Thoracic aorta (tissue), 2 donors: ENCODE measurements at places on chromosomes 16 and 17. TPM values are rescaled to one million over a fixed set of nuclear protein-coding genes. Genes with fewer than 3 reads are reported as not detected.

DNA sequence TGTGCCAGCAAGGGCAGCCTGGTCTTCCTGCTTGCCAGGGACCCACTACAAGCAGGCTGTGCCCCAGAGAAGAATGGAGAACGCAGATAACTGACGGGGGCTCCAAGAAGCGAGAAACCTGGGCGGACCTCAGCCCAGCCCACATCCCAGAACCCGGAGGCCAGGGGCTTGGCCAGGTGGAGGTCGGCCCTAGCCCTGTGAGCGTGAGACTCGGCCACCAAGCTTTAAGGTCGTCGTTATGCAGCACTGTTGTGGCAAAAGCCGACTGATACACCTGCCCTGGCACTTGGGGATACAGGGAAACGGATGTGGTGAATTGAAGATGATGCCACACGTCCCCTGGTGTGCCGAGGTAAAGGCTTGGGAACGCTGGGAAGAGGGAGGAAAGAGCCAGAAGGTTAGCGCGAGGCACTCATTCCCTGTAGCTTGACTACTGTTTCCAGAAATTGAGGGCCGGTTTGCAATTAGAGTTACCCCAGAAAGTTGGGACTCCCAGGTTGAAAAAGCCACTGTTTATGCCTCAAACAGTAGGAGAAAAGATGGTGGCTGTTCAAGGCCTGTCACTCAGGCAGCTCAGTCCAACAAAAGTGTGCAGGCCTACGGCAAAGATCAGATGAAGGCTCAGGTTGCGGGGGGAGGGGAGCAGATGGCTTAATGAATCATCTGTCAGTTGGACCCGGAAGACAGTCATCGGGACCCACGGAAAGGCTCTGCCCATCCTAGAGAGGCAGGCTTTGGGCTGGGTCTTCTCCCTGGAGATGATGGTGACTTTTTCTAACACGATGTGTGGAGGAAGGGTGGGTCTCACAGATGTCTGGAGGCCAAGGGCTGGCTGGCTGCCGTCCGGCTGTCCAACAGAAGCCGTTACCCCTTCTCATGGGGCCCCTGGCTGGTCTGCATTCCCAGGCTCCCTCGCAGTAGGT is 45.6 kb upstream of the BAHCC1 start:
- H3K27me3 ChIP-seq = no peaks in the 10 kb centered on the region
- no peak for DNase-seq

Gene CRYM
- total RNA-seq = not detected

DNA sequence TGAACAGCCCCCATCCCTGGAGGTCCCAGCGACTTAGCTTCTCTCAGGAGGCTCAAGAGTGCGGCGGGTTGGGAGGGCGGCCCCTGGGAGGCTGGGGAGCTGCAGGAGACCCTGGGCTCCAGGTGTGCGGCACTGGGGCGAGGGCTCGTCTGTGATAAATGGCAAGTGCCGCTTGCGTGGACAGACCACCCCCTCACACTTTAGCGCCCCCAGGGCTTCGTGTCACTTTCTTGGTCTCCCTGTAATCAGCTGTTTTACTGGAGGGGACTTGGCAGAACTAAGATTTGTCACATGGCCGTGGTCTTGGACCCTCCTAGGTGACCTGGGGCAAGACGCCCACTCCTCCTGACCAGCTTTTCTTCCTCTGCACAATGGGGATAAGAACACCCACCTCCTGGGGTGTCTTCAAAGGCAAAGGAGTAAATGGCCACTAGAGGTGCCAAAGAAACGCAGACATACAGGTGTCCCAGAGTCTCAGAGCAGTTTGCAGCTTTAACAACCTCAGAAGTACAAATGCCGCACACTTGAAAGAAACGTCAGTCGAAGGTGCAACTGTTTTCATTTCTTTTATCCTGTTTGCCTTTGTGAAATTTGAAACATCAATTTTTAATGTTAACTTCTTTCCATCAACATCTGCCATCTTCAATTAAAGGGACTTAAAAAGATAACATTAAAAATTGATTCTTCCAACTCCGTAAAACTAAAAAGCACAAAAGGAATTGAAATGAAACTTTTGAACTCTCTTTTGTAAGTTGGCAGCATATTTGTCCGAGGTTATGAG is 946 bp downstream of the OSGIN1 start:
- no peaks in the 10 kb centered on the region for H3K27me3 ChIP-seq
- H3K27ac ChIP-seq = peak overlapping the region; percentile 91
- H3K4me3 ChIP-seq = peak overlapping the region; percentile 83
- peaks cover 8% of the 10 kb centered on the region for H3K36me3 ChIP-seq

Gene TEKT5
- not detected for total RNA-seq

Gene ZNF668
- total RNA-seq = 10.3 TPM

GRCh38 chr17:68400404-68400735 is 56.9 kb downstream of the WIPI1 start:
- H3K36me3 ChIP-seq = no peaks in the 10 kb centered on the region
- H3K4me3 ChIP-seq = no peak overlapping the region

Gene NRN1L
- total RNA-seq = not detected

GRCh38 chr16:3530371-3530914 is 29.6 kb downstream of the CLUAP1 start:
- no peak overlapping the region for H3K27ac ChIP-seq
- H3K4me1 ChIP-seq = peaks cover 1% of the 10 kb centered on the region
- no peak overlapping the region for H3K4me3 ChIP-seq

Gene GP1BA
- total RNA-seq = not detected

- DNase-seq = no peak
- H3K27ac ChIP-seq = no peak overlapping the region
- H3K27me3 ChIP-seq = no peaks in the 10 kb centered on the region
Observed at GRCh38 chr16:65176603-65177002, 54.7 kb upstream of the CDH11 start.

Gene ZNF469
- 4.5 TPM for total RNA-seq

- peaks cover 6% of the 10 kb centered on the region for H3K36me3 ChIP-seq
- H3K27ac ChIP-seq = no peak overlapping the region
- H3K4me3 ChIP-seq = no peak overlapping the region
- H3K4me1 ChIP-seq = no peaks in the 10 kb centered on the region
Observed at GRCh38 chr16:410516-411178, 9.0 kb downstream of the DECR2 start.

Gene KRTAP4-3
- not detected for total RNA-seq

- peaks cover 18% of the 10 kb centered on the region for H3K27me3 ChIP-seq
- H3K4me3 ChIP-seq = peak overlapping the region; percentile 83
- H3K4me1 ChIP-seq = peaks cover 13% of the 10 kb centered on the region
- no peak overlapping the region for H3K27ac ChIP-seq
Observed at GRCh38 chr16:2970563-2970962, 1.4 kb downstream of the PAQR4 start.

DNA sequence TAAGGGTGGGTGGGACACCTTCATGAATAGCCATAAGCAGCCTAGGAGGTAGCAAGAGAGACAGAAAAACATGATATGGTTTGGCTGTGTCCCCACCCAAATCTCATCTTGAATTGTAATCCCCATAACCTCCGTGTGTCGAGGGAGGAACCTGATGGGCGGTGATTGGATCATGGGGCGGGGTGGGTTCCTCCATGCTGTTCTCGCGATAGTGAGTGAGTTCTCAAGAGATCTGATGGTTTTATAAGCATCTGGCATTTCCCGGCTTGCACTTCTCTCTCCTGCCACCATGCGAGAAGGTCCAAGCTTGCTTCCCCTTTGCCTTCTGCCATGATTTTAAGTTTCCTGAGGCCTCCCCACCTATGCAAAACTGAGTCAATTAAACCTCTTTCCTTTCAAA is 259.1 kb upstream of the ERCC4 start:
- no peaks in the 10 kb centered on the region for H3K36me3 ChIP-seq
- no peaks in the 10 kb centered on the region for H3K27me3 ChIP-seq
- DNase-seq = no peak
- no peak overlapping the region for H3K4me3 ChIP-seq
- no peaks in the 10 kb centered on the region for H3K4me1 ChIP-seq
- H3K27ac ChIP-seq = no peak overlapping the region

Gene HCRT
- not detected for total RNA-seq

Gene RHBDL3
- not detected for total RNA-seq

Gene SPIRE2
- not detected for total RNA-seq

- peak overlapping the region; percentile 93 for H3K4me3 ChIP-seq
- H3K27me3 ChIP-seq = no peaks in the 10 kb centered on the region
- no peak for DNase-seq
- H3K36me3 ChIP-seq = no peaks in the 10 kb centered on the region
Observed at GRCh38 chr17:67378454-67379250, 1.6 kb downstream of the PITPNC1 start.

Gene NOTUM
- total RNA-seq = not detected

- no peak for DNase-seq
- no peak overlapping the region for H3K27ac ChIP-seq
- H3K4me1 ChIP-seq = no peaks in the 10 kb centered on the region
- H3K4me3 ChIP-seq = no peak overlapping the region
- peaks cover 13% of the 10 kb centered on the region for H3K36me3 ChIP-seq
Observed at GRCh38 chr17:19317359-19318095, 45.0 kb downstream of the B9D1 start.

DNA sequence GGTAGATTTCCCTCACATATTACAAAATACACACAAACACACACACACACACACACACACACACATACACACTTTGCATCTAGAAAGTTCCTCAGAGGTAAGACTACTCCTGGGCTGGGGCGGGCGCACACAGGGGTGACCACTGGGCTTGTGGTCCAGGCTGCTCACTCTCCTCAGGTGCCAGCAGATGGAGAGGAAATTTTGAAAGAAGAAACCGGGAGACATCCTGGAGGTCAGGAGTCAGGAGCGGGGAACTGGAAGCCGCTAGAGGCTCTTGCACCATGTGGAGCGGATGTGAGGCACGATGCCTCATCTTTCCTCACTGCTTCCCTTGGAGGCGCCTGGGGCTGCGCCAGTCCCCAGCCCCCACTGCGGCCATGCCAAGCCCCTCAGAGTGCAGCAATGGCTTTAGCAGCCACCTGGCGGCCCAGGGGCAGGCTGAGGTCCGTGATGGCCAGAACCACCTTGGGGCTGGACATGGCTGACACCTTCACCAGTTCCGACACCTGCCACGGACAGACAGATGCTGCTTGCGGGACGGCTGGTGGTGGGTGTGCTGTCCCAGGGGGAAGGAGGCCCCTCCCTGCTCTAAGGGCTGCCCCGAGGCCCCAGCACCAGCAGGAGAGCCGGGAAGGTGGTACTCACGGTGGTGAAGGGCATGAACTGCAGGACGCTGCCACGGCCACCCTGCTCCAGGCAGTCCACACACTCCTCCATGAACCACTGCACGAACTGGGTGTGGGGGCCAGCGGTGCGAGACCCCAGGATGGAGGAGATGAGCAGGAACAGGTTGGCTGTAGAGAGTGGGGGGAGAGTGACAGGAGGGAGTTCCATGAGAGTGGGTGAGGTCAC is 4.1 kb downstream of the CSF3 start:
- peaks cover 7% of the 10 kb centered on the region for H3K4me1 ChIP-seq
- H3K27ac ChIP-seq = peak overlapping the region; percentile 7
- no peaks in the 10 kb centered on the region for H3K27me3 ChIP-seq

DNA sequence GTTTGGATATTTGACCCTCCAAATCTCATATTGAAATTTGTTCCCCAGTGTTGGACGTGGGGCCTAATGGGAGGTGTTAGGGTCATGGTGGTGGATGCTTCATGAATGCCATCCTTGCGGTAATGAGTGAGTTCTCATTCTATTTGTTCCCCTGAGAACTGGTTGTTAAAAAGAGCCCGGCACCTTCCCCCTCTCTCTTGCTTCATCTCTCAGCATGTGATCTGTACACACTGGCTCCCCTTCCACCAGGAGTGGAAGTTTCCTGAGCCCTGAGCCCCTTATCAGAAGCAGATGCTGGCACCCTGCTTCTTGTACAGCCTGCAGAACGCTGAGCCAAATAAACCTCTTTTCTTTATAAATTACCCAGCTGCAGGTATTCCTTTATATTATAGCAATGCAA is 25.6 kb downstream of the PIK3R6 start:
- H3K4me3 ChIP-seq = no peak overlapping the region
- no peaks in the 10 kb centered on the region for H3K27me3 ChIP-seq
- H3K36me3 ChIP-seq = no peaks in the 10 kb centered on the region
- peaks cover 12% of the 10 kb centered on the region for H3K4me1 ChIP-seq
- no peak overlapping the region for H3K27ac ChIP-seq

DNA sequence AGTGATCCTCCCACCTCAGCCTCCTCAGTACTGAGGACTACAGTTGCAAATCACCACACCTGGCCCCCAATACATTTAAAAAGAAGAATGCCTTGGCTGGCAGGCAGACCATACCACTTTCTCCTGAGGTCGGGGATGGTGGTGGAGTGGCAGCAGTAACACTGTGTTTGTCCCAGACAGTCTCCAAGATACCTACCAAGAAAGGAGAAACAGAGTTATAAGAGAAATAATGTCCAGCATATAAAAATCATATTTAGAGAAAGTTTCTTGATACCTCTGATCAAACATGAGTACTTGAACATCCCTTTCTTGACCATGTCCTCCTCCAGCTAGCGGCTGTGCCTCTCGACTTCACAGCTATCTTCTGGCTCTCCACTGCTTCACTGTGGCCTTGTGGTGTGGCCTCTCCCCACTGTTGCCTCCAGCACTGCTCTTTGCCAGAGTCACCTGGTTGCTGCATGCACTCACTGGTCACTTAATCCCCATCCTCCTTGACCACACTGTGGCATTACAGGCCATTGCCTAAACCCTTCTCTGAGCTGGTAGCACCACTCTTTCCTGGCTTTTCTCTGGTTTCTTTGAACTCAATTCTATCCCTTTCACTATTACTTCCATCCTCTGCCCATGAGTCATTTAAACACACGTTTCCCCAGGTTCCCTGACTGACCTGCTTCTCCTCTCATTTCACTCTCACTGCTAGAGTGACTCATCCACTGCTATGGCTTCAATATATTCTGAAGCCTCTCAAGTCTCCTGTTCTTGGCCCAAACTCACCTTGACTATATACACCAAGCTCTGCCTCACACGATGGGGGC is 45.2 kb downstream of the XPO6 start:
- H3K4me1 ChIP-seq = peaks cover 17% of the 10 kb centered on the region
- no peaks in the 10 kb centered on the region for H3K27me3 ChIP-seq
- DNase-seq = no peak
- no peak overlapping the region for H3K27ac ChIP-seq

Gene GAN
- 10.1 TPM for total RNA-seq

DNA sequence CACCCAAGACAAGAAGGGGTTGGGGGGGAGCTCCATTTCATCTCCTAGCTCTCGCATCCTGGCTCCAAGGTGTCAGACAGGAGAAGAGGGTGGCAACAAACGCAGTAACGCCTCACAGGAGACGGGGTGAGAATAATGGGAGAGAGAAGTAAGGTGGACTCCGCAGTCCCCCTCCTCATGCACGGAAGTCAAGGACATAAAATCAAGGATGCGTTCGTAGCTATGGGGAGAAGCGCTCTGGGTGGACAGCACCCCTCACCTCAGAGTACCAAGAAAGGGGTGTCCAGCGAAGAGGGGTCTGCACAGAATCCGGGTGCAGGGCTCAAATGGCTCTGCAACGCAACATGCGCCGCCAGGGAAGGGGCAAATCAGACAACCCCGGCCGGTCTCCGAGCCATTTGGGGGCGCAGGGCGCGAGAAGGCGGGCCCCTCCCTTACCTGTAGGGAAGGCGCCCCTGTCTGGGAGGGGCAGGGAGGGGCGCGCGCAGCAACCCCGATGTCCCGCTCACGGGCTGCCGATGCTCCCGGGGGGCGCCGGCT is 555 bp downstream of the HDAC5 start:
- H3K4me3 ChIP-seq = peak overlapping the region; percentile 99
- no peaks in the 10 kb centered on the region for H3K36me3 ChIP-seq
- H3K27ac ChIP-seq = peak overlapping the region; percentile 97

Gene LRRC46
- not detected for total RNA-seq

- H3K27ac ChIP-seq = no peak overlapping the region
- no peaks in the 10 kb centered on the region for H3K27me3 ChIP-seq
- H3K4me1 ChIP-seq = no peaks in the 10 kb centered on the region
- no peak for DNase-seq
- H3K36me3 ChIP-seq = no peaks in the 10 kb centered on the region
- H3K4me3 ChIP-seq = no peak overlapping the region
Observed at GRCh38 chr16:35506018-35506897, 2046.8 kb downstream of the TP53TG3F start.

Gene KRT33B
- total RNA-seq = not detected
